ENCODE measurements at places on chromosomes 2 and 18.

DNA sequence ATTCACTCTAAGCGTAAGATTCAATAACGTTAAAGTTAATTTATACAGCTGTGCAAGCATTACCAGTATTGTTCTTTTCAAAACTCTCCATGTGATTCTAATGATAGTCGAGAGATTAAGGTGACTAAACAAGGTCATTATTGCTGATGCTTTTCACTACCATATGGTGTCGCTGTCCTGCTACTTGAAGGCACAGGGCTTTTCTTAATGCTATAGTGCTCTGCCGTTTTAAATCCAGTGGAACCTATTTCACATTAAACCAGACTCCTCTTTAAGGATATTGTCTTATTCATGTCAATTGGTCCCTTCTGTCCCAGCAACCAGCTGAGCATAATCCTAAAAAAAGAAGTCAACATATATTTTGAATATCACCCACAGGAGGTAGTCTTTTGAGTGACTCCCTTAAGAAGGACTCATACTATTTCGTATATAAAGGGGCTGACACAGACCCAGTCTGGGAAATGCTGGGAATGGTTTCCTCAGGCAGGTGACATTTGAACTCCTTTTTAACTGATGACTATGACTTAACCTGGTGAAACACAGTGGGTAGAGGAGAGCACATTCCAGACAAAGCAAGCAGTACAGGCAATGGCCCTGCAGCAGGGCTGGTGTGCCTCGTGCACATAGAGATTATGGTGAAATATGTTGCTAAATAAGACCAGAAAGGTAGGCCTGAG lies 53.9 kb upstream of the CYTIP start:
- peak; percentile 4 for DNase-seq

DNA sequence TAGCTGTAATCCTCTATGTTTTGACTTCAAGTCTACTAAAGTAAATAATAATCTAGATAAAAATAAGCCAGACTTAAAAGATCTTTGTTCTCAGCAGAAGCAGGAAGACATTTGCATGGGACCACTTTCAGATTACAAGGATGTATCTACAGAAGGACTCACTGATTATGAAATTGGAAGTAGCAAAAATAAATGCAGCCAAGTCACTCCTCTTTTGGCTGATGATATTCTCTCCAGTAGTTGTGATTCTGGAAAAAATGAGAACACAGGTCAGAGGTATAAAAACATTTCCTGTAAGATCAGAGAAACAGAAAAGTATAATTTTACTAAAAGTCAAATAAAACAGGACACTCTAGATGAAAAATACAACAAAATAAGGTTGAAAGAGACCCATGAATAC lies 338.4 kb downstream of the ZNF804A start:
- no peak for DNase-seq

DNA sequence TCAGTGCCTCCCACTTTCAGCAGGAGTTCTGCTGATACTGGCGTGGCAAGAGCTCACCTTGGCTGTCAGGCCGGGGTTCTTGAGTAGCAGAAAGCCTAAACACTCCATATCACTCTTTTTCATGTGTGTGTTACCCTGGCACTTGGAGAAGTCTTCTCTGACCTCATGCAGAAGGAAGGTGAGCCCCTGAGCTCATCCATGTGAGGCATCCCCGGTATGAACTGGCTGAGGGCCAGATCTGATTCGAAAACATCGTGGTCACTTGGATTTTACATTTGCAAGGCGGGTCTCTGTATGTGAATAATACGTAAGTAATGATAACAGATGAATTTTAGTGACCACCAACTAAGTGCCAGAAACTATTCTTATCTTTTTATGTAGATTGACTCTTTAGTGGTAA lies 93.6 kb downstream of the RAPGEF4 start:
- no peak for DNase-seq

GRCh38 chr2:99988599-99988998 lies 153.8 kb downstream of the AFF3 start:
- no peak for DNase-seq

DNA sequence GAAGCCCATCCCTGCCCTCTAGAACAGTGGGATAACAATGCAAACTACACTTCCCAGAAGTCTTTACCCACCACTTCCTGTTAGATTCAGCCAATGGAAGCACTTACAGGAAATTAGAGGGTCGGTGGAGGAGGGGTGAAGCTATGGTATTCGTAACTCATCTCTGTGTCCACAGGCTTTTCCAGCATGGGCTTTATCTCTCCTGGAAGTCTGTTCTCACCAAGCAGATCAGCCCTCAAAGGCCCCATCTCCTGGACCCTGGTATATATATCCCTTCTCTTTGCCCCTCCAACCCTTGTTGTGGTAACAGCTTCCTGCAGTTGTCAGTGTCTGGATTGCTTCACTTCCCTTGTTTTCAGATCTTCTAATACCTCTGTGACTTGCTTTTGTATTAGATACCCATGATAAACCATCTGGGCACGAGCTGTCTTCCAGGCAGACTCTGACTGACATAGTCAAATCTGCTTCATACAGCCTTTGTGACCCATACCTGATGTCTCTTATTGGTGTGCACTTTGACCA lies 475.0 kb upstream of the POU3F3 start:
- no peak for DNase-seq

GRCh38 chr2:210667711-210668110 lies 111.3 kb downstream of the CPS1 start:
- peak; percentile 28 for DNase-seq

GRCh38 chr2:190533968-190534309 lies 583 bp downstream of the NEMP2 start:
- DNase-seq: no peak

DNA sequence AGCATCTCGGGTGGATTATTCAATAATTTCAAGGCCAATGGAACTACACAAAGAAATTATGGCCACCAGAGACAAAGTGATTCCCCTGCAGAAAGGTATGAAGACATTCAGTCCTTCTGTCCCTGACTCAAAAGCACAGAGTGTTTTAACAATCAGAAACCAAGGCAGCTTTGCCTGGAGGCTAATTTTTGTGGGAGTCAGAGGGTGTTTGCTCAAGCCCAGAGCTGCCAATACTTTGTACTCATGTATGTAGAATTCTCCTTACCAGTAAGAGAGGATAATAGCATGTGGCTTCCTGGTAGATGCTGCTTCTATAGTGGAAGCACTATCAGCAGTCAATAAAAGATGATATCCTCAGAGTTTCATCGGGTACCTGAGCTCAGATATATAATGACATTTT lies 178.4 kb downstream of the KCNE4 start:
- DNase-seq: no peak

- DNase-seq: no peak
Measured at GRCh38 chr2:128496700-128497099, 178.0 kb upstream of the HS6ST1 start.

DNA sequence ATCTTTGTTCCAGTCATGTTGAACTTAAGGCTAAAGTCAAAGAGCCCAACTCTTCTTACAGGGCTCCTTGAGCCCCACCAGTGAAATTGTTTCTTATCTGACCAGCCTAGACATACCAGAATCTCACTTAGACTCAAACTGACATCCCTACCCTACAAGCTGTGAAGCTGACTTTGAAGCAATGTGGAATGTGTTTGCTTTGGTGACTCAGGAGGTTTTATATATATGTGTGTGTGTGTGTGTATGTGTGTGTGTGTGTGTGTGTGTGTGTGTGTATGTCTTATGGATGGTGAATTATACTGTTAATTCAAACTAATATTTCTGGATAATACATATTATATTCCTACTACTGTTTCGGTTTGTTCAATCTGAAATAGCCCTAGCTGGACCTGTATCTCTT lies 67.3 kb downstream of the CAMKMT start:
- no peak for DNase-seq

- DNase-seq: no peak
Measured at GRCh38 chr18:61785588-61785987, 107.2 kb downstream of the RNF152 start.

DNA sequence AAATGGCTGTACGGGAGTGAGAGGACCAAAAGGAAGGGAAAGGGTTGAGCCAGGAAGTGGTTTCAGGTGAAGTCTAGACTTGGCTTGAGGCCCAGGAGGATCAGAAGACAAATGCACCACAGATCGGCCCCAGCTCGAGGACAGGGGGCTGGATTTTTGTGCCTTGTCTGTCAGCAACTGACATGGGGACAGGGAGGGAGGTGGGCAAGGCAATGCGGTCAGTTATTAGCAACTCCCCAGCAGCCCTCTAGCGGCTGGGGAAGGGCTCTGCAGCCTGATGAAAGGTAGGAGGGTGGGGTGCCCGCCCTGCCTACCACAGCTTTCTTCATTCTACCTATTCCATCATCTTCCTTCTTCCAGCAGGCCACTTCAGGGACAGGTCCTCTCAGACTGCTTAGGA lies 50.0 kb downstream of the CPO start:
- DNase-seq: no peak

DNA sequence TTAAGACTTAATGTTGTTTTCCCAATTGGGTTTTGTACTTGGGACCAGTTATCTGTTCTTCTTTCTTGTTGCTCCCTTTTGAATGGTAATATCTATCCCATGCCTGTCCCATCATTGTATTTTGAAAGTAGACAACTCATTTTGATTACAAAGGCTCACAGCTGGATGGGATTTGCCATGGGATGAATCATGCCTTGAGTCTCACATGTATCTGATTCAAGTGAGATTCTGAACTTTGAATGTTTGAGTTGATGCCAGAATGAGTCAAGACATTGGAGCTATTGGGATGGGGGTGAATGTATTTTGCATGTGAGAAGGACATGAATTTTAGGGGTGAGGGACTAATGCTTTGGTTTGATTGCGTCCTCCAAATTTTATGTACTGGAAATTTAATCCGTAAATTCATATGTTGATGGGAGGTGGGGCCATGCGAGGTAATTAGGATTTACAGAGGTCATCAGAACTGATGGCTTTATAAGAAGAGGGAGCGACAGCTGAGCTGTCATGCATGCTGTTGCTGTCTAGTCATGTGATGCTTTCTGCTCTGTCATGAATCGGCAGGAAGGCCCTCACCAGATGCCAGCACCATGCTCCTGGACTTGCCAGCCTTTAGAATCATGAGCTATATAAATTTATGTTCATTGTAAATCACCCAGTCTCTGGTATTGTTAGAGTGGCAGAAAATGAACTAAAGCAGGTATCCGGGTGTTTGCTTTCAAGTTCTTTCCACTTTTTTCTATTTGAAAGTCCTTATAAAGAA lies 741.3 kb upstream of the RAB6C start:
- no peak for DNase-seq

DNA sequence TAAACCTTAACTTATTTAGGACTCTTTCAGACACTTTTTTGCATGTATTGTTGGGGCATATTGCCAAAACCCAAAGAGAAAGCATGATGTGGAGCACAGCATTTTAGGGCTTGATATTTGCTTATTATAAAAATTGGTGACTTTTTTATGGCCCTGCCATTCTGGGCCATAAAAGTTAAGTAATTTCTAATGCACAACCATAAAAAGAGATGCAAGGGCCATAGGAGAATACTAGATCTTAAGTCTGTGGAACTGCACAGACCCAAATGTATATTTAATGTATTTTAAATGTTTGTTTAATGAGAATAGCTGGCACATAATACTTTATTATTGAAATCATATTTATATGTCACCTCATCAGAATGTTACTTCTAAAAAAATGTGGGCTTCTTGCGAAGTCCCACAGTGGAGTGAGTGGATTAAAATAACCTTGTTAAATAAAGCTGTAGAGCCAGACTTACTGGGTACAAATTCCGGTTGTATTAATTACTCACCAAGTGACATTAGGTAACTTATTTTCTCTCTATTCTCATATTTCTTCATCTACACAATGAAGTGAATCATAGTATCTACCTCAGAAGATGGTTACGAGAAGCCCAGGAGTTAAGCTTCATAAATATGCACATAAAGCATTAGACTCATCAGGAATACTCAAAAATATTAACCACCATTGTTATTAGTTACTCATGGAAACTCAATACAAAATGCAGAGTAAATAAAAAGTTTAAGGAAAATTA lies 52.2 kb downstream of the HNMT start:
- no peak for DNase-seq

DNA sequence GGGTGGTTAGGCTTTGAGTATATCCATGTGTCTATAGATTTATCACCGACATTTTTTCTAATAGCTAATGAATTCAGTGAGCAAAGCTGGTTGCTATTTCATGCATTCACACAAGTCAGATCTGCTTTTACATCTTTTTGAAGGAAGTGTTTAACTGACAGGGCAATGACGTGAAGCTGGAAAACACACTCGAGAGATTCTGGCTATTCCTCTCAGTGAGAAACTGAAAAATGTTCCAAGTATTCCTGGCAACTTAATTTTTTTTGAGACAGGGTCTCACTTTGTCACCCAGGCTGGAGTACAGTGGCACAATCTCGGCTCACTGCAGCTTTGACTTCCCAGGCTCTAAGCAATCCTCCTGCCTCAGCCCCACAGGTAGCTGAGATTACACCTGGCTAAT lies 21.2 kb downstream of the RNF138 start:
- no peak for DNase-seq

DNA sequence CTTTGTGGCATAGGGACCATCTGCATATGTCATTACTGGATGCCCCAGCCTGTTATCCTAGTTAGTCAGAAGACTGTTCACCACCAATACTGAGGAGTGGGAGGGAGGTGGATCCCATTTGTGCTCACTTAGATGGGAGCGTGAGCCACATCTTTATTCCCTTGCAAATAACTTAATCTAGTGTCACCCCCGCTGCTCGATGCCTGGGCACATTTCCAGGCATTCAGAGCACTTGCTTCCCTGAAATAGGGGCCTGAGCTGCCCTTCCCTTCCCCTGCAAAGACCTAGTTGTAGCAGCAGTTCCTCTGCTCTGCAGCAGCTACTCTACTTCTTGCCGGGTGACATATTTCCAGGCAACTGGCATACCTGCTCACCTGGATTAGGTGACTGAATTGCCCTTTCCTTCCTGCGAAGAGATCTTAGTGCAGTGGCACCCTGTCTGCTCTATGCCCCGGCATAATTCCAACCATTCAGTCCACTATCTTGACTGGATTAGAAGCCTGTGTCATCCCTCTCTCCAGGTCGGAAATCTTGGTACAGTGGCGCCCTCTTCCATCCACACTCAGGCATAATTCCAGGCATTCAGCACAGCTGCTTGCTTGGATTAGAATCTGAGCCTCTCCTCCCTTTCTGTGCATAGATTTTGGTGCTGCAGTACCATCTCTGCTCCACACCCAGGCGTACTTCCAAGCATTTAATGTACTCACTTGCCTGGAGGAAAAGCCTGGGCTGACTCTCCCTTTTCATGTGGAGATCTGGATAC lies 1389.1 kb upstream of the TMEFF2 start:
- DNase-seq: no peak

GRCh38 chr2:77054938-77055337 lies 467.2 kb downstream of the LRRTM4 start:
- DNase-seq: no peak

GRCh38 chr2:61582165-61582564 lies 44.0 kb upstream of the XPO1 start:
- DNase-seq: no peak

- no peak for DNase-seq
Measured at GRCh38 chr18:68056936-68057335, 540.4 kb upstream of the DSEL start.

DNA sequence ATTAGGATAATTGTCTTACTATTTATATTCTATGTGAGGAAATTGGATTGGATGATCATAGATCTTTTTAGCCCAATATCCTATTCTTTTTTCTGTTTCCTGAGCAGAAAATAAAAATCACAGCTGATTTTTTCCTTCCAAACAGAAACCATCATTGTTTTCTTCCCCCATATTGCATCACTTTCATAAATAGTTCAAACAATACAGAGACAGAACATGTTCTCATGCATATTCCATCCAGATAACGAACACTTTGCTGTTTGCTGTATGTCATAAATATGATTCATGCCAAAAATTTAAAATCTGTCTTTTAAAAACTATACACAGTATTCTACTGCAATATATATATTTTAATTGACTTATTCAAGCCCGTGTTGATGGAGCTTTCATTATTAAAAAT lies 22.0 kb upstream of the RALBP1 start:
- DNase-seq: no peak

All from AG09319 (cell line).